NCI-H774 (cell line): ENCODE measurements at places on chromosomes 13 and 19.

- no peak for DNase-seq
Observed at GRCh38 chr19:55333870-55334269, 5.8 kb upstream of the KMT5C start.

DNA sequence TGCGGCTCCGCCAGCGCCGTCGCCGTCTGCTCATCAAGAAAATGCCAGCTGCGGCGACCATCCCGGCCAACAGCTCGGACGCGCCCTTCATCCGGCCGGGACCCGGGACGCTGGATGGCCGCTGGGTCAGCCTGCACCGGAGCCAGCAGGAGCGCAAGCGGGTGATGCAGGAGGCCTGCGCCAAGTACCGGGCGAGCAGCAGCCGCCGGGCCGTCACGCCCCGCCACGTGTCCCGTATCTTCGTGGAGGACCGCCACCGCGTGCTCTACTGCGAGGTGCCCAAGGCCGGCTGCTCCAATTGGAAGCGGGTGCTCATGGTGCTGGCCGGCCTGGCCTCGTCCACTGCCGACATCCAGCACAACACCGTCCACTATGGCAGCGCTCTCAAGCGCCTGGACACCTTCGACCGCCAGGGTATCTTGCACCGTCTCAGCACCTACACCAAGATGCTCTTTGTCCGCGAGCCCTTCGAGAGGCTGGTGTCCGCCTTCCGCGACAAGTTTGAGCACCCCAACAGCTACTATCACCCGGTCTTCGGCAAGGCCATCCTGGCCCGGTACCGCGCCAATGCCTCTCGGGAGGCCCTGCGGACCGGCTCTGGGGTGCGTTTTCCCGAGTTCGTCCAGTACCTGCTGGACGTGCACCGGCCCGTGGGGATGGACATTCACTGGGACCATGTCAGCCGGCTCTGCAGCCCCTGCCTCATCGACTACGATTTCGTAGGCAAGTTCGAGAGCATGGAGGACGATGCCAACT is 24.4 kb upstream of the KCTD15 start:
- DNase-seq, result no peak

DNA sequence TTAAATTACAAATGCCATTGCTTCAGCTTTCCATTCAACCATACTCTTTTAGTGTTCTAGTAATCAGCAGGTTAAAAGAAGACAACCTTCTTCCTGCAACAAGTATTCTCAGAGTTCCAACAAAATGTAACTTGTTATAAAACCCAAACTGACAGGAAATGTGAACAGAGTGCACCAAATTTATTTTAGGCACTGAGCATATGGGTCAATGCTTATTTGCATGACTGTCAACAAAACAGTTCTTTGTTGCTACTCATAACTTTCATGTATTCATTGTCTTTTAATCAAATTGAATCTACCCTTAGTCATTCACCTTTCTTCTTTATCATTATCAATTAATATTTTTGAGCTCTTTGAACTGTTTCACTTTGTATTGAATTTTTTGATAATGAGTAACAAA is 554.1 kb downstream of the DACH1 start:
- DNase-seq, result no peak

- no peak for DNase-seq
Observed at GRCh38 chr13:30224732-30225131, 82.6 kb downstream of the KATNAL1 start.

- DNase-seq, result no peak
Observed at GRCh38 chr13:46554951-46555350, 2.0 kb downstream of the LRCH1 start.

- no peak for DNase-seq
Observed at GRCh38 chr19:309206-309565, 18.0 kb upstream of the PLPP2 start.

DNA sequence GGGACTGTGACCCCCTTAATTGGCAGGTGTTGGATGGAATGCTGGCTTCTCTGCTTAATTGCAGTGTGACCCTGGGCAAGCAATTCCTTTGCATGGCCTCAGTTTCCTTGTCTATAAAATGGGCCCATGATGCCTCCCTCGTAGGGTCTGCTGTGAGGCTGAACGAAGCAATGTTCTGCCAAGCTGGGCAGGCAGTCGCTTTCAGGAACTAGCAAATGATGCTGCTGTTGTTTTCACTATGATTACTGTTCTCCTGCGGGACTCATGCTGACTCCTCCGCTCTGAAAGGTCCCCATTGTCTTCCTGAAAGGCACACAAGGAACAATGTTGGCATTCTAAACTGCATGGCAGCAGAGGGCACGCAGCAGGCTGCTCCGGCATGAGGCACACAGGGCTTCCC is 6.8 kb downstream of the BICRA start:
- DNase-seq, result no peak

DNA sequence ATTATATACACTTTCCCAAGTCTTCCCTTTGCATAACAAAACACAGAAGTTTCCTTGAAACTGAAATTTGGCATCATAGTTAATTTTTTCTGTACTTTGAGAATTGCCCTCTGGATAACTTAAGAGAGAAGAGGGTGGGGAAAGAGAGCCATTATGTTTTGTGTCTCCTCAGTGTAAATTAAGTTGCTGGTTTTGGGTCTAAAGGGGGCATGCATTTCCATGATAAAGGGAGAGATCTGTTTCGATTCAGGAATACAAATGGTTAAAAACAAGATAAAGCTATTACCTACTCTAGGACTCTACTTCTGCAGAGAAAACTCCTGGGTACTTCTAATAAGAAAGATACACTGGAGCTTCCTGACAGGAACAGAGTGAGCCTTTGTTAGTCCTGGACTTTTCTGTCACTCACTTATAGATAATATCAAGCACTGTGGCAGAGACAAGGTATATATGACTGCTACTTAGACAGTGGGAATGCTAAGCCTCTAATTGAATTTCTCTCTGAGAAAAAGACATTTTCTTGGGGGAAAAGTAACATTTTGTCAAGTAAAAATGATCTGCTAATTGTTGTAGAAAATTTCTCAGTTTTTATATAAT is 142.8 kb upstream of the PCDH9 start:
- DNase-seq, result no peak

GRCh38 chr13:91399189-91400062 is 1.0 kb downstream of the GPC5 start:
- DNase-seq, result no peak

- peak; percentile 66 for DNase-seq
Observed at GRCh38 chr13:94416454-94417080, 62.9 kb downstream of the DCT start.
